ENCODE measurements at places on chromosomes 4 and X.

GRCh38 chr4:85431881-85432485 lies 43.0 kb upstream of the ARHGAP24 start:
- no peak for DNase-seq

- DNase-seq = peak; percentile 66
Observed at GRCh38 chrX:101206471-101206870, 13.1 kb upstream of the DRP2 start.

DNA sequence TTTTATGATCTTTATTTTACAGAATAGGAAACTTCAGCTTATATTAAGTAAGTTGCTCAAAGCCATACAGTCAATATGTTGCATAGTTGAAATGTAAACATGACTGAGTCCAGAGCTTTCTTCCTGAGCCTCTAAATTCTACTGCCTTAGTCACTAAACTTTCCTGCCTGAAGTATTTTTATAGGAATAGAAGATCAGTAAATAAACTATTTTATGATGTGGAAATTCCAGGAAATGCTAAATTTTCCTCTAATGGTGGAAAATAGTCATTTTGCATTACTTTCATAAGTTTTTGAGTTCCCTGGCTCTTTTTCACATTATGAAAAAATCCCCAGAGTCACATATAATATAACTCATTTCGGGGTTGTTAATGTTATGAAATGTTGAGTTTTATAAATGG lies 182.8 kb downstream of the BANK1 start:
- DNase-seq = no peak

- DNase-seq = peak; percentile 61
Observed at GRCh38 chrX:153735274-153735673, 10.6 kb downstream of the ABCD1 start.

- peak; percentile 84 for DNase-seq
Observed at GRCh38 chr4:38857354-38858096, 908 bp upstream of the TLR6 start.

GRCh38 chr4:54746218-54746617 lies 88.5 kb downstream of the KIT start:
- DNase-seq = no peak

- DNase-seq = peak; percentile 68
Observed at GRCh38 chrX:7925867-7926472, 1.2 kb downstream of the PNPLA4 start.

DNA sequence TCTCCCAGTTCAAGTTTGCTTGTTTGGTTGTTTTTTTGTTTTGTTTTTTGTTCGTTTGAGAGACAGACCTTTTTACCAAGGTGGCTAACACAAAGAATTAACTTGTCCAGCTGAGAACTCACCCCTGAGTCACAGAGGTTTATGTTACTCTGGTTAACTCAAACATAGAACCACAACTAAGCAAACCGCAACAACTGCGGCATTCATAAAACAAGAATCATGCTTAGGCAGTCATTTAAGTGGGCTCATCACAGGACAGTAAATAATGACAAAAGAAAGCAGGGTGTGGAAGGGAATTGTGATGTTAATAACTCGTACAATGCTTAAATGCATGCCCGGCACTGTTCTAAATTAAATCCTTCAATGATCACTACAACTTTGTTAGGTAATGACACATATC lies 24.7 kb upstream of the IL13RA1 start:
- DNase-seq = no peak

DNA sequence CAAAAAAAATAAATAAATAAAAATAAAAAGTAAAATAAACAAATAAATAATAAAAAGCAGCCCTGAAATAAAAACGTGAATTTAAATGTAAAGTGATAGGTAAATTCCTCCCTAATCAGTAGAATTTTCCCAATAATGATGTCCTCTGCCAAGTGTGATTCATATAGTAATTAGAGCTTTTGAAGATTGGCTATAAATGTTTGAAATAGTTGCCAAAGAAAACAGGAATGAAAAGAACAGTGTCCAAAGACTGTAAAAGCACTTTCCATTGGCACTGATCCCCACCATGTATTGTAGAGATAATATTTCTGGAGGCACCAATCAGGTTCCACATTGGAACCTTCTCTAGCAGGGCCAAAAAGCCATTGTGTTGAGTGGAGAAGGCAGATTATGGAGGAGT lies 25.9 kb upstream of the SMARCAD1 start:
- DNase-seq = no peak

DNA sequence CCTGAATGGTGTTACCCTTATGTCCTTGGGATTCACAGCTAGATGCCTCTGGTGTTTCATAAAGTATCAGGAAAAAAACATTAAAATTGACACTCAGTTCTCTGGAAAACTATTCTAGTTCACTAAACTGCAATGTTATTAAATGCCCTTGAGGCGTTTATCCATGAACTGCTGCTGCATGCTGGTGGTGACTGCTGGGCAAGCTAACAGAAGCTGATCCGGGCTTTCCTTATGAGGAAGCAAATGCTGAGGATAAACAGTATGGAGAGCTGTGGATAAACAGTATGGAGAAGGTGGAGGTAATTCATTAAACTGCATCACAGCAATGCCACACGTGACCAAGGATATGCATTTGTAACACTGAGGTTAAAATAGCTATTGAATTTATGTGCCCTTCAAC lies 227.0 kb downstream of the NR3C2 start:
- no peak for DNase-seq

DNA sequence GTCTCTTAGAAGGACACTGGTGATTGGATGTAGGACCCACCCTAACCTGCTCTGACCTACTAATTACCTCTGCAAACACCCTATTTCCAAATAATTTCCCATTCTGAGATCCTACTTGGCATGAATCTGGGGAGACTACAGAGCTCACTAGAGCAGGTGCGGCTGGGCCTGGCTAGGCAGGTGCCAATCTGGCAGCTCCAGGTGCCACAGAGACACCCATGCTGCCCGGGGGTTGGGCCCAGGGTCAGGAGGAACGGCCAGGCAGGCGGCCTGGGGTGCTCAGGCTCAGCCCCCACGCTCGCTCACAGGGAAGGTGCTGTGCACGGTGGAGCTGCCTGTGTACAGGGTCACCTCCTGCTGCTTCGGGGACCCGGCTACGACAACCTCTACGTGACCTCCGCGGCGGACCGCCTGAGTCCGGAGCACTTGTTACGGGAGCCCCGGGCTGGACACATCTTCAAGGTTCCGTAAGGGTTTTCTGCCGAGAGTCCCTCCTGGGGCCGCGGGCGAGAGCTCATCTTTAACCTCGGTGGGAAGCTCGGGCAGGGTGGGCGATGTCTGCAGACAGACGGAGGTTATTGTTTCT lies 26.5 kb upstream of the PLCXD1 start:
- DNase-seq = no peak

DNA sequence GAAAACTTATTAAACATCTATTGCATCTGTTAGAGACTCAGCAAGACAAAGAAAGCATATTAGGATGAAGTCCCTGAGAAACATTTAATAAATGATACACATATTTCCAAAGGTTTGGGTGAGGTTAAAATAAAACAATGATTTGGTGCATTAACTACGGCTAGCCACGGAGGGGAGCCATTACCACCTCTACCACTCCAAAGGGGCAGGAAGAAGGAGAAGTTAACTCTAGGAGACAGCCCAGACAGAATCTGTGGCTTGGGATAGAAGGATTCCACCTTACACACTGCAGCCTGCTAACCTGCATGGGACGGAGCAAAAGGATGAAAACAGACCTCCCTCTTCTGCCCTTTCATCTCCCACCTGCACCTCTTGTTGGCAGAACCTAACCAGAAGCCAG lies 189.1 kb upstream of the C1QTNF7 start:
- DNase-seq = peak; percentile 18

- peak; percentile 46 for DNase-seq
Observed at GRCh38 chr4:89316931-89317366, 9.3 kb upstream of the GPRIN3 start.

DNA sequence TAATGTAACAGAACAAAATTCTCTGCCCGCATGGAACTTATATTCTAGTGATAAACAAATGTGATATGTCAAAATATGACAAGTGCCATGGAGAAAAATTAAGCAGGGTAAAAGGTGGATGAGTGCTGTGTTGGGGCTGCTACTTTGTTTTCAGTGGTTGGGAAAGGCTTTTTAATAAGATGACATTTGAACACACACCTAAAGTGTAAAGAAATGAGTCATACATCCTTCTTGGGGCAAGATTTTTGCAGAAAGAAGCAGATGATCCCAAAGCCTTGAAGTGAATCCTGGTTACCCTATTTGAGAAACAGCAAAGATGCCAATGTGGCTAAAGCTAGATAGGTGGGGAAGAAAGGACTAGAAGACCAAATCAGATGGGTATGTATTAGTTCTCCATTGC lies 564.1 kb downstream of the INPP4B start:
- DNase-seq = no peak

DNA sequence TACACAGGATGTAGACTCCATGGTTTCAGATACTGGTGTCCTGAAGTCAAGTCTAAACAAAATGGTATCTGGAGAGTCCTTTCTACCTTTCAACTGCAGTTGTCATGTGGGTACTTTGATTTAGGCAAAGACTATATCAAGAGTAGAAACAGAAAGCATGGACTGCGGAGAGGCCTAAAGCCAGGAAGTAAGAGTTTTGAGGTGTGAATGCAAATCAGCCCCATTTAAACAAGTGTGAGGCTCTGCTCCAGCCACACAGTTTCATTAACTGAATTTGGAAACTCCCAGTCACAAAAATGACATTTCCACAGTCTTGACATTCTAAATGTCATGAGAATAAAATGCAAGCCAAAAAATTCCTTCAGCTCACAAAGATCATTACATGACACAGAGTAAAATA lies 87.2 kb upstream of the MCF2 start:
- peak; percentile 9 for DNase-seq

DNA sequence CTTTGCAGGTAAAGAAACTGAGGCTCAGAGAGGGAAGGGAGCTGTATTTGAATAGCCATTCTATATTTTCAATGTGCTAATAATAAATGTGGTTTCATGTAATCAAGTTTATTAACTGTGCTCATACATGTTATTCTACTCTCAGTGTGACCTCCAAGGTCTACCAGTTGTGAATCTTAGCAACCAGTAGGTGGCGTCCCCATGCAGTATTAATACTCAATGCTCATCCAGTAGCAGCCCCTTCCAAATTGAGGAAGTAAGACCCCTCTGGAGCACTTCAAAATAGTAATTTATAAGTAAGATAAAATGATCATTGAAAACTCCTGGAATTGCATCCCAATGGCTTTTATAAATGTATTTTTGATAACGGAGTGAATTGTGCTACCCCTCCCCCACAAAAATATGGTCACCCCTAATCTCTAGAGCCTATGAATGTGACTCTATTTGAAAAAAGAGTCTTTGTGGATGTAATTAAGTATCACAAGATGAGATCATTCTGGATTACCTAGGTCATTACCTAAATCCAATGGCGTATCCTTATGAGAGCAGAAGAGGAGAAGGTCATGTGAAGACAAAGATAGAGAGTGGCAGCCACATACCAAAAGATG lies 20.4 kb upstream of the SEPSECS start:
- peak; percentile 86 for DNase-seq

- DNase-seq = peak; percentile 1
Observed at GRCh38 chrX:29477878-29478277, 737.5 kb upstream of the MAGEB2 start.

DNA sequence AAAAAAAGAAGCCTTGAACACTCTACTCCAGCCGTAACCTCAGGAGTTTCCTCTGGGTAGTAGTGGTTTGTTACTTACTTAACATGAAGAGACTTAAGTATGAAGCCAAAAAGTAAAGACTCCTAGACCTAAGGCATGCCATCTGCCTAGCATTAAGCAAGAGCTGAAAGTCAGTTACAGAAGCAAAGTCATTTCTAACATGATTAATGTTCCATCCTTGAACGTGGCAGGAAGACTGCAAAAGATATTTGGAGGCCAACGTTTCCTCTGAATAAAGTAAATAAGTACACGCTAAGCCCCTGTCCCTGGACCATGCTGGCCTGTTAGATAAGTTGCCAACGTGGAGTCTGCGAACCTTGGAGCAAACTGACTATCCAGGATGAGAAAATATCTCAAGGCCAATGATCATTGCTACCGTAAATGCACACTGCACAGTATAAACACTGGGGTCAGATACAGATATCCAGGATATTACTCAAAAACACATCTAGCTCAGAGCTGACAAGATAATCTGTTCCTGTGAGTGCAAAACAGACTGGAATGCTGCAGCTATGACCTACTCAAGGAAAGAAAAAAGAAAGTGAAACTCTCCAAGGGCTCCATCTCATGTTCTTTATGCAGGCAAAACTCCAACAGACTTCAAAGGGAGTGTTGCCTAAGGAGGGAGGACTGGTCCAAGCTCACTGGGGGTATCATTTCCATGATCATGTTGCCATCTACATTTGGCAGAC lies 255.8 kb downstream of the COL25A1 start:
- no peak for DNase-seq

GRCh38 chrX:153869473-153870287 lies 16.3 kb downstream of the L1CAM start:
- no peak for DNase-seq

DNA sequence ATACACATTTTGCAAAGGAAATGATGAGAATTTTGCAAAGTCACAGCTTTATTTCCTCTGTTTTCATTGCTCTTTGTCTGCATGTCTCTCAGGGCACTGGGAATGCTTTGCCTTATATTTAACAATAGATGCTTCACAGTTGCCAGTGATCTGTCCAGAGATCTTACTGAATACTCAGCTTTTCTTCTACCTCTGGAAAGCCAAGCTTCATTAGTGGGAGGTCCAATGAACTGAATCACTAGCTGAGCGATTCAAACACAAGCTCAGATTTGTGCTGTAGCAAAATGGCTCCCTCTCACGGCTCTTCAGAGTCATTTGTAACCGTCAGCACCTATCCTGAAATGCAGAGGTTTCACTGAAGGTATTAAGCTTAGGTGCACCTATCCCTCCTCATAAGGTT lies 138.9 kb downstream of the DCLK2 start:
- DNase-seq = no peak

GRCh38 chr4:188411805-188412204 lies 272.6 kb downstream of the TRIML1 start:
- no peak for DNase-seq

- DNase-seq = no peak
Observed at GRCh38 chr4:78962597-78963115, 23.4 kb upstream of the PAQR3 start.

DNA sequence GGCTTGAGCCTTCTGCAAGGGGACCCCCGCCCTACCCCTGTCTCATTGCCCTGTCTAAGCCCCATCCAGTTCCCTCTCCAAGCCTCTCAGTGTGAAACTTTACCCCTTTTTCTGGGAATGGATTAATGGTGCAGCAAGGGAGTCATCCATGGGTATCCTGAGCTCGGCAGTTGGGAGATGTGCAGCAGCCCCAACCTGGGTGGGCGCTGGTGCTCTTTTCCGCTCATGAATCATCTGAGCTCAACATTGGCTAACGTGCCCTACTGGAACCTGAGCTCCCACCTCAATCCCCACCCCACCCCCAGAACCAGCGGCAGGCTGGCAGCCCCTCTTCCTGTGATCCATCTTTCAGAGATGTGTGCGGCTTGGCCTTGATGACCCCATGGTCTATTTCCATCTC lies 130.3 kb upstream of the MSX1 start:
- DNase-seq = no peak
